ENCODE measurements at places on chromosomes 11 and 22. TPM values are rescaled to one million over a fixed set of nuclear protein-coding genes. Genes with fewer than 3 reads are reported as not detected.

GRCh38 chr11:43419460-43419859, 60.7 kb downstream of the TTC17 start:
- no peak for DNase-seq

GRCh38 chr11:1204381-1205101, 18.3 kb upstream of the MUC5B start:
- DNase-seq: no peak

GRCh38 chr11:34586488-34587281, 34.2 kb upstream of the EHF start:
- no peak for DNase-seq

- no peak for DNase-seq
Measured at GRCh38 chr22:32692371-32692770, 109.1 kb upstream of the TIMP3 start.

DNA sequence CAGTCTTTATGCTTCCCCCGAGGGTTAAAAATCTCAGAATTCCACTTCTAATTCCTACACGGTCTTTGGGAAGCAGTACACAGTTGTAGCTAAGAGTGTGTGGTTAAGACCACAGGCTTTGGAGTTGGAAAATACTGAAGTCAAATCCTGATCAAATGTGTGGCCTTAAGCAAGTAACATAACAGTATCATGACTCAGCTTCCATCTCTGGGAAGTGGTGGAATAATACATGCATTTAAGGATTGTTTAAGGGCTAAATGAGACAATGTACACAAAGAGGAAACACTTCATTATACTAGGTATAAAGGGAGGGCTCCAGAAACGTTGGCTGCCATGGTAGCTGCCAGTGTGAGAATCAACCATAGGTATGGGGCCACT, 71.5 kb downstream of the FAT3 start:
- DNase-seq: no peak

DNA sequence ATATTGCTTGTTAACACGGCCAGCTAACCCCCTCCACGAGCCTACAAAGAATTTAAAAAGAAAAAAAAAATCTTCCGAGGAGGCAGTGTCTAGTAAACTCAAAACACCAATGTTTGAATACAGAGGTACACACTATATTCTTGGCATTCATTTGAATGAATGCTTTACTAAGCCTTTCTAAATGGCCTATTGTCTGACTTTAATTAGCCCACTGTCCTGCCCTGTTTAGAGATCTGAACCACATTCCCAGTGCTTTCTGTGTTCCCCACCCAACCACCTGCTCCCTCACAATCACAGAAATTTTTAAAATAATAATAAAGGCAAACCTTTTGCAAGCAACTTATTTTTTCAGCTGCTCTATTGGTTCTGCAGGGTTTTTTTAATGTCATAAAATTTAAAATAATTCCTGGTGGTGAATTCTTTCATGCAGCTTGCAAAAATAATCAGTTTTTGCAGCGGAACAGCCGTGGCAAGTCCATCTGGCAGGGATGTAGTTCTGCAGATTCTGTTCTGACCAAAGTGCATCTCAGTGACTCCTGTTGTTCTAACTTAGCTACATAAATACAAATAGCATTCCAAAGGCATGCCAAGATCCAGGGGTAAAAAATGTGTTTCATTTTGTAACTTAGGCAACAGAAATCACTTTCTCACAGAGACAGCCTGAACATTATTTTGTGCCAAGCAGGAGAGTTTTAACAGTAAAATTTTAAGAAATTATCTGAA, 23.8 kb downstream of the POU2AF2 start:
- no peak for DNase-seq

DNA sequence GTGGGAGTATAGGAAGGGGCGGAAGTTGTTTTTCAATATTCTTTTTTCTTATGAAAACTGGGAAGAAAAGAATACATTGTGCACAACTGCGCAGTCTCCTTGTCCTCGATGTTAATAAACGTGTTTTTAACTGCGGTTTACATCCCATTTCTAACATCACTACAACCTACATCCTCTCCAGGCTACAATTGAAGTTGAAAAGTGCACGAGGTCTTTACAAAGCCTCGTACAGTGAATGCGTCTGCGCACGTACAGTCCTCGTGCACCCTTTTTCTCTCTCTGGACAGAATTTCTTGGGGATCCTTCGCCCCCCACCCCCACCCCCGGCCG, 102.4 kb downstream of the WT1 start:
- no peak for DNase-seq

DNA sequence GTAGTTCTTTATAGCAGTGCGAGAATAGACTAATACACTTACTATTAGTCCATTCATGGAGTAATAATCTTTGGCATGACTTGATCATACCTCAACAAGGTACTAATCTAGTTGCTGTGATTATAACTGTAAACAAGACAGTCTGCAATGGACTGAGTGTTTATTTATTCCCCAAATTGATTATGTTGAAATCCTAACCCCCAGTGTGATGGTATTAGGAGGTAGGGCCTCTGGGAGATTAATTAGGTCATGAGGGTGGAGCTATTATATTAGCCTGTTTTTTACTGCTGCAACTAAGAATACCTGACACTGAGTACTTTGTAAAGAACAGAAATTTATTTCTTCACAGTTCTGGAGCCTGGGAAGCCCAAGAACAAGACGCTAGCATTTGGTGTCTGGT, 30.9 kb upstream of the CSNK2A3 start:
- no peak for DNase-seq

- DNase-seq: no peak
Measured at GRCh38 chr11:130614591-130614990, 166.1 kb downstream of the ADAMTS15 start.

- DNase-seq: no peak
Measured at GRCh38 chr11:126415128-126415527, 59.6 kb downstream of the ST3GAL4 start.

DNA sequence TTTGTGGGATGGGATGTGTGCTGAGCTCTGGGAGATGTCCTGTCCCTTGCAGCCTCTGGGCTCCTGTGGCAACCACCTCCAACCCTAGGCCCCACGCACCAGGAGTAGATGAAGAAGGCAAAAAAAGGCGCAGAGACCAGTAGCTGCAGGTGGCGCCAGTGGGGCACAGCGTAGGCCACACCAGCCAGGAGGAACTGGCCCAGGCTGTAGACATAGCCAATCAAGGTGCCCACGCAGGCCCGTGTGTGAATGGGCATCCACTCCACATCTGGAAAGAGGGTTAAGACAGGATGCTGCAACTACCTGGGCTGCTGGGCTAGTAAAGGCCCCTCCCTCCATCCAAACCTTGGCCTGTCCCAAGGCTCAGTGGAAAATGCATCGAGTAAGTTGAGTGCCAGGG, 3.0 kb downstream of the SLC22A6 start:
- no peak for DNase-seq

DNA sequence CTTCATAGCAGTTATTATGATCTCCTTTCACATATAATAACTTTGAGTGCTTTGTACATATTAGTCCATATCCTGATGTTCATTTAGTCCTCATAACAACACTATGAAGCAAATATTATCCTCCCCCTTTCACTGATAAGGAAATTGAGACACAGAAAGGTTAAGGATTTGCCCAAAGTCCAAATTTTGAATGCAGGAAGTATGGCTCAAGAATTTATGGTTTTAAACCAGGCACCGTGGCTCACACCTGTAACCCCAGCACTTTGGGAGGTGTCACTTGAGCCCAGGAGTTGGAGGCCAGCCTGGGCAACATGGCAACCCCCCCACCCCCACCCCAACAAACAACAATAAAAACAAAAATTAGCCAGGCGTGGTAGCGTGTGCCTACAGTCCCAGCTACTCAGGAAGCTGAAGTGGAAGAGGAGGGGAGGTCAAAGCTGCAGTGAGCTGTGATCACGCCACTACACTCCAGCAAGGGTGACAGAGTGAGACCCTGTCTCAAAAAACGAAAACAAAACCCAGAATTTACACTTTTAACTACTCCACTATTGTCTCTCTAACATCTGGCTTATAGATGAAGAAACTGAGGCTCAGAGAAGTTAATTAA, 8.6 kb downstream of the CCDC34 start:
- DNase-seq: no peak

- no peak for DNase-seq
Measured at GRCh38 chr11:105324156-105324555, 184.6 kb upstream of the CARD18 start.

DNA sequence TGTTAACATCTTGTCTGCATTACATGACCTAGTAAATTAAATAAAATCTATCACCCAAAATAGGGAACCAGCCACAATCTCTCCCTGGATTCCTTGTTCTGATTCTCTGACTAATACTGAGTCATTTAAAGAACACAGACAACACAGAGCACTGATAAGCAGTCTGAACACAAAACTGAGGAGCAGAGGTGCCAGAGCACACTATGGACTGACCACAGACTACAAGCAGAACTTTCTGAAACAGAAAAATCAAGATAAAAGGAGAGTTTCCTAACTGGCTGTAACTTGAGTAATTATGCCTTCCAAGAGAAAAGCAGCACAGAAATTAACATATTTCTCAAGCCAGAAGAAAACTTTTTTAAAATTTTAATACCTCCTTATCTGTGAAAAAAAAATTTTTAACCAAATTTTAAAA, 128.8 kb downstream of the SGSM3 start:
- DNase-seq: peak; percentile 88

DNA sequence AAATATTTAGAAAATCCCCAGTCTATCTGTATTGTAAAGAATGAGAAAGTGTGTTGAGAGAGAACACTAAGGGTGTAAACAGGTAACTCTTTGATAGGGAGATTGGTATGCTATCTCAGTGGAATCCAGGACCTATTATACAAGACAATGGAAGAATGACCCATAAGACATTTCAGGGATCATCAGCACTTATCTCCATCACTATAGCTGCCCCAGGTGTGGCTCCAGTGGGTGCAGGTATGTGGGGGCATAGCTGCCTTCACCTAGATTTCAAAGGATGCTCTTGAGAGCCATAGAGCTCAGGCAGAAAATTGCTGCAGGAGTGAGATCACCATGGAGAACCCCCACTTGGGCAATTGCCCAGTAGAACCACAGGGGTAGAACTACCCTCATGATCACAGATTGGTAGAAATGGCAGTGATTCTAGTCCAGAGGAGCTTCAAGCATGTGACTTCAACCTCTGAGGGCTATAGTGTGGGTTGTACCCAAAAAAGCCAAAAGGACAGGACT, 252.3 kb upstream of the TBCEL start:
- DNase-seq: no peak

DNA sequence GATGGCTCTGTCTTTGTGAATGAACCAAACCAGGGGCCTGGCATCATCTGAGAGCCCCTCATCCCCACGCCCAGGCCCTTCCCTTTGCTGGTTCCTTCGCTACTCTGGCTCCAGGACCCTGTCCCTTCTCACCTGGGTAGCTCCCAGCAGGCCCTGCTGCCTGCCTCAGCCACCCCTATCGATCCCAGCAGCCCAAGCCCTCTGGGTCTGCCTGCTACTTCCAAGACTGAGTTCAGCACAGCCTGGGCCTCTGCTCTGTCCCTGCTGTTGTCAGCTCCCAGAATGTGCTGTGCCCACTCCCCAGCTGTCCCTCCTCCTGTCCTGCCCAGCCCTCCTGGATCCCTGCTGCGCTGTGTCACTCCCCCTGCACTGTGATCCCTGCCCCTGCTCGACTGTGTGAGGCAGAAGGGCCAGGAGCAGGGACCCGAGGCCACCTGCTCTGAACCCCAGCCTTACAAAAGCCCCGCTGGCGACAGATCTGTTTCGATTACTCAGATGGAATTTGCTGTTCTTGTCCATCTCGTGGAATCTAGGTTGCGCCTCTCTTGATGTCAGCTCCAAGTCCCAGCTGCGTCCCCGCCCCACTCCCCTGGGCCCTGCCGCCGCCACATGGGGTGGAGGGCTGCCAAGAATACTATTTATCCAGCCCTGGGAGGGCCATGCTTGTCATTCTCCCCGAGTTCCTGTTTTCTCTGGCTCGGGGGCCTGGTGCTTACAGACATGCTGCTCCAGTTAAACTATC, 13.0 kb downstream of the MRPL21 start:
- no peak for DNase-seq

GRCh38 chr11:1041149-1041467, 4.6 kb upstream of the MUC6 start:
- DNase-seq: no peak

- DNase-seq: no peak
Measured at GRCh38 chr22:42343121-42343454, 72.6 kb upstream of the TCF20 start.

DNA sequence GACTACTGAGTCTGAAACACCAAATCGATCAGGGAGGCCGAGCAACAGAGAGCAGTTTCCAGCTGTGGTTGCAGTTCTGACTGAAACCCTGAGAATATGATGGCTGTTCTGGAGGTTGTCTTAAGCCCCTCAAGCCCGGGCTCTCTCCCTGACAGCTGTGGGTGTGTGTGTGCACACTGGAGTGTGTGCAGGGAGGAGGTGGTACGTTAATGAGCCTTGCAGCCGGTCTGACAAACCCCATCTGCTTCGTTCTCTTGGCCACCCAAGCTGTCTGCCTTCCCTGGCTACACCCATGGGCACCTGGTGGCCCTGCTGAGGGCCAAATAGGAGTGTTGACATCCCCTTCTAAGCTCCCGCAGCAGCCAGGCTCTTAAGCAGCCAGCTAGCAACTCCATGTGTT, 189.8 kb downstream of the KIRREL3 start:
- no peak for DNase-seq

Gene SYT12
- total RNA-seq: 0.48 TPM

Gene DEPDC7
- 0.55 TPM for total RNA-seq

Gene ETS1
- 224 TPM for total RNA-seq

Gene CRYBB2
- total RNA-seq: not detected

Gene MMP1
- total RNA-seq: 3.7 TPM

Gene CD3E
- total RNA-seq: not detected
